ENCODE measurements at places on chromosomes 11 and 22. TPM values are rescaled to one million over a fixed set of nuclear protein-coding genes. Genes with fewer than 3 reads are reported as not detected.

The CRYAB gene
- 21.1 TPM for total RNA-seq

The SLC22A8 gene
- not detected for total RNA-seq

The OR52H1 gene
- total RNA-seq, result 0.36 TPM

The OR51B5 gene
- 0.36 TPM for total RNA-seq

The ZFPL1 gene
- 29.0 TPM for total RNA-seq

The KCNJ4 gene
- total RNA-seq, result not detected

The MMP13 gene
- not detected for total RNA-seq

The OR51B2 gene
- total RNA-seq, result not detected

The BTBD18 gene
- total RNA-seq, result not detected

The OR52E8 gene
- not detected for total RNA-seq

The TRMU gene
- total RNA-seq, result 27.3 TPM

Measured in melanocyte of skin (primary cell).